ENCODE measurements at places on chromosomes 13 and 19. TPM values are rescaled to one million over a fixed set of nuclear protein-coding genes. Genes with fewer than 3 reads are reported as not detected.
A peak's percentile ranks its signal among the peaks of the same experiment; 100 is the strongest.

GRCh38 chr13:99489028-99489427 is 12.2 kb upstream of the TM9SF2 start:
- no peaks in the 10 kb centered on the region for H3K27me3 ChIP-seq
- H3K27ac ChIP-seq, result no peak overlapping the region
- DNase-seq, result no peak

Gene IGFL1
- not detected for total RNA-seq

Gene HTR2A
- total RNA-seq, result not detected

Gene ICAM1
- 65.8 TPM for total RNA-seq

- H3K36me3 ChIP-seq, result peaks cover 27% of the 10 kb centered on the region
- H3K4me3 ChIP-seq, result peak overlapping the region; percentile 79
- no peaks in the 10 kb centered on the region for H3K27me3 ChIP-seq
- H3K4me1 ChIP-seq, result peaks cover 28% of the 10 kb centered on the region
- H3K27ac ChIP-seq, result peak overlapping the region; percentile 96
- no peak for DNase-seq
Measured at GRCh38 chr19:39436350-39436716, 584 bp upstream of the RPS16 start.

Gene KRTDAP
- not detected for total RNA-seq

- H3K27ac ChIP-seq, result no peak overlapping the region
- no peak overlapping the region for H3K4me3 ChIP-seq
- DNase-seq, result no peak
- peaks cover 14% of the 10 kb centered on the region for H3K4me1 ChIP-seq
- no peaks in the 10 kb centered on the region for H3K36me3 ChIP-seq
Measured at GRCh38 chr19:39506598-39506943, 7.8 kb downstream of the DLL3 start.

Gene ZNF628
- 8.3 TPM for total RNA-seq

Gene RFPL4AL1
- not detected for total RNA-seq

Gene ARMC6
- 61.9 TPM for total RNA-seq

Gene ZNF730
- 0.51 TPM for total RNA-seq

Gene PSG6
- total RNA-seq, result not detected

DNA sequence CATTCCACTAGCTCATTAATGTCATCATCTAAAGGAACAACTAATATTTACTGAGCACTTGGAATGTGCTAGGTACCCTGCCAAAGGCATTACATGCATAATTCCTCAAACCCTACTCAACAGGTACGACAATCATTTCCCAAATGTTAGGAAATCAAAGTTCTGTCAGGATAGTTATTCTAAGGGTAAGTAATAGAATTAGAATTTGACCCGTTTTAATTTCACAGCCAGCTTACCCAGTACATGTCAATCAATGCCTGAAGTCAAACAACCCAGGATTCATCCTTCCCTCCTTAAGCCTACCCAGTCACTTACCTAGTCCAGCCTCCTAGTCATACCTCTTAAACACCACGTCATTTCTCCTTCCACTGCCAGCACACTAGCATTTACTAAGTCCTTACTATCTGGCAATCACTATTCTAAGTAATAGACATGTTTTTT is 2.4 kb downstream of the LNX2 start:
- H3K4me1 ChIP-seq, result peaks cover 23% of the 10 kb centered on the region
- H3K36me3 ChIP-seq, result no peaks in the 10 kb centered on the region
- H3K27me3 ChIP-seq, result no peaks in the 10 kb centered on the region
- no peak for DNase-seq

Gene MBD3L2
- not detected for total RNA-seq

DNA sequence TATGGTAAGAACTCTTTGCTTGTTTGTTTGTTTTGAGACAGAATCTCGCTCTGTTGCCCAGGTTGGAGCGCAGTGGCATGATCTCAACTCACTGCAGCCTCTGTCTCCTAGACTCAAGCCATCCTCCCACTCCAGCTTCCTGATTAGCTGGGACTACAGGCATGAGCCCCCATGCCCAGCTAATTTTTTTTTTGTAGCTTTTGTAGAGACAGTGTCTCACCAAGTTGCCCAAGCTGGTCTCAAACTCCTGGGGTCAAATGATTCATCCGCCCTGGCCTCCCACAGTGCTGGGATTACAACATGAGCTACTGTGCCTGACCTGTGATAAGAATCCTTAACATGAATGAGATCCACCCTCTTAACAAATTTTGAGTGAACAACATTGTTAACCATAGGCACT is 183.9 kb upstream of the TSHZ3 start:
- H3K36me3 ChIP-seq, result no peaks in the 10 kb centered on the region
- no peak overlapping the region for H3K27ac ChIP-seq
- no peak for DNase-seq
- H3K27me3 ChIP-seq, result no peaks in the 10 kb centered on the region

Gene SYNGR4
- total RNA-seq, result not detected

DNA sequence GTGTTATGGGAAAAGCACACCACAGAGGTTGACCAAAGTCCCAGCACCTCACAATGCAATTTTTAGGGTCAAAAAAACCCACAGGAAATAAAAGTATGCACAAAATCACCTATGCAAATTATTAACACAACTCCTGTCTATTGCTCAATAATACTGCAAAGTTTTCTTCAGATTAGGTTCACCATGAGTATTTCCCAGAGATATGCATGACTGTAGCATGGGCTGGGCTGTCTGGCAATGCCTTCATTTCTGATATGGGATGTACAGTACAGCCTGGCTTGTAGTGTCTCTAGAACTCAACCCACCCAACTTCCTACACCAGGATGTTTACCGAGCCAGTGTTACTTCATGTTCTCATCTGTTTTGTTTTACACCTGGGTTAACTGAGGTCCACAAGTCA is 698.7 kb upstream of the ARGLU1 start:
- no peak overlapping the region for H3K4me3 ChIP-seq
- no peak for DNase-seq
- no peak overlapping the region for H3K27ac ChIP-seq
- H3K4me1 ChIP-seq, result no peaks in the 10 kb centered on the region

DNA sequence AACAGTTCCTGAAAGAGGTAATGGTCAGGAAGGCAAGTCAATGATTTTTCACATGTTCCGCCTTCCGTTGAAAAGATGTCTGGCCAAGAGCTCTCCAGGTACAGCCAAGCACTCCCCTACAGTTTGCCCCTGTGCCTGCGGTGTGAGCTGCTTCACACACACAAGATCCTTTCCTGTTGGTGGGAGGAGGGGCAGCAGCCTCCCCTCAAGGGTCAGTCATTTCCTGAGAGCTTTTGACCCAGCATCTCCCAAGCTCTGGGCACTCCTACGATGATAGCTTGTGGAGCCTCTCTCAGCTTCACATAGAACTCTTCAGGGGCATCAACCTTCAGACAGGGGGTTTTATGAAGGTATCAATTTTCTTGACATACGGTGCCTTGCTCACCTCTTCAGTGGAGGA is 86.9 kb downstream of the DOCK9 start:
- no peaks in the 10 kb centered on the region for H3K27me3 ChIP-seq
- H3K4me1 ChIP-seq, result no peaks in the 10 kb centered on the region
- DNase-seq, result no peak
- peaks cover 9% of the 10 kb centered on the region for H3K36me3 ChIP-seq
- H3K27ac ChIP-seq, result no peak overlapping the region
- H3K4me3 ChIP-seq, result no peak overlapping the region

DNA sequence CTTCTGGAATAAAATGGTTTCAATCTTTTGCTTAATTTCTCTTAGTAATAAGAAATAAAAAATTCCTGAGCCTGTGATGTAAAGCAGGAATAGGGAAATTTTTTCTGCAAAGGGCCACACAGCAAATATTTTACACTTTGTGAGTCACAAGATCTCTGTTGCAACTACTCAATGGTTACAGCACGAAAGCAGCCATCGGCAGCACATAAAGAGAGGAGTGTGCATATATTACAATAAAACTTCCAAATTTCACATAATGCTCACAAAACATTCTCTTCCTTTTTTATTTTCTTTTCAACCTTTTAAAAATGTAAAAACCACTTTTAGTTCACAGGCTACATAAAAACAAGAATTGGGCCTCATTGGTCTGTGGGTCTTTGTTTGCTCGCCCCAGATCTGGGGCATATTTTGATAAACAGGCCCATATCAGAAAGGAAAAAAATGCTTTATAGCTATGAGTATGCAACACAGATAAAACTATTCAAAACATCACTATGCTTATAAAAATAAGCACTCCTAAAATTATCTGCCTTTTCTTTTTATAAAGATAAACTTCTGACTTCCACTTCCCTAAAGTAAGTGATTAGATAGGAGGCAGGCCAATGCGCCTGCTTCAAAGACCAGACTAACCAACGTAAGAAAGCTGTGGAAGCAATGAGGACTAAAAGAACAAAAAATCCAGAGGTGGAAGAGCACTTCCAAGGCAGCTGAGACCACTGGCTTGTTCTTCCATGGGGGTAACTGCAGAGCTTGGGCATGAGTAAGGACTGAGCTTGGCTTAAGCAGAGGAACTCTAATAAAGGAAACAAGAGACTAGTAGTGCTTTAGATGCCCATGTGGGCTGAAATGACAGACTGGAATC is 26.5 kb downstream of the MYCBP2 start:
- no peak overlapping the region for H3K4me3 ChIP-seq
- no peak overlapping the region for H3K27ac ChIP-seq
- no peak for DNase-seq

Gene CGB5
- total RNA-seq, result not detected

DNA sequence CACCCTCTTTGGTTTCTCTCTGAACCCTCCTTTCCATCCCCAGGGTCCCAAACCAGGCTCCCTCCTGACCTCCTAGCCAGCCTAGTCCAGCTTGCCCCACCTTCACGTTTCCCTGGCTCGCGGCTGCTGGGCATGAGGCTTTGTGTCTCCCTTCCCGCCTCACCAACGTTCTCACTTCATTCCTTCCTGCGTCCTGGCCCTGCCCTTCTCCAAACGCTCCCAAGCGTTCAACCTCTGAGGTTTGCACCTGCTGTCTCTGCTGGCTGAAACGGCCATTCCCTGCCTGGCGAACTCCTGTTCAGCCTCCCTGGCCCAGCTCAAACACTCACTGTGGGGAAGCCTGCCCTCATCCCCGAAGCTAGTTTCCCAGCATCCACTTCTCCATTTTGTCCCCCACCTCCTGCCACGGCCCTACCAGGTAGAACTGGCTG is 12.4 kb downstream of the EPS8L1 start:
- H3K27me3 ChIP-seq, result peaks cover 21% of the 10 kb centered on the region
- peaks cover 20% of the 10 kb centered on the region for H3K4me1 ChIP-seq
- no peaks in the 10 kb centered on the region for H3K36me3 ChIP-seq
- no peak for DNase-seq

DNA sequence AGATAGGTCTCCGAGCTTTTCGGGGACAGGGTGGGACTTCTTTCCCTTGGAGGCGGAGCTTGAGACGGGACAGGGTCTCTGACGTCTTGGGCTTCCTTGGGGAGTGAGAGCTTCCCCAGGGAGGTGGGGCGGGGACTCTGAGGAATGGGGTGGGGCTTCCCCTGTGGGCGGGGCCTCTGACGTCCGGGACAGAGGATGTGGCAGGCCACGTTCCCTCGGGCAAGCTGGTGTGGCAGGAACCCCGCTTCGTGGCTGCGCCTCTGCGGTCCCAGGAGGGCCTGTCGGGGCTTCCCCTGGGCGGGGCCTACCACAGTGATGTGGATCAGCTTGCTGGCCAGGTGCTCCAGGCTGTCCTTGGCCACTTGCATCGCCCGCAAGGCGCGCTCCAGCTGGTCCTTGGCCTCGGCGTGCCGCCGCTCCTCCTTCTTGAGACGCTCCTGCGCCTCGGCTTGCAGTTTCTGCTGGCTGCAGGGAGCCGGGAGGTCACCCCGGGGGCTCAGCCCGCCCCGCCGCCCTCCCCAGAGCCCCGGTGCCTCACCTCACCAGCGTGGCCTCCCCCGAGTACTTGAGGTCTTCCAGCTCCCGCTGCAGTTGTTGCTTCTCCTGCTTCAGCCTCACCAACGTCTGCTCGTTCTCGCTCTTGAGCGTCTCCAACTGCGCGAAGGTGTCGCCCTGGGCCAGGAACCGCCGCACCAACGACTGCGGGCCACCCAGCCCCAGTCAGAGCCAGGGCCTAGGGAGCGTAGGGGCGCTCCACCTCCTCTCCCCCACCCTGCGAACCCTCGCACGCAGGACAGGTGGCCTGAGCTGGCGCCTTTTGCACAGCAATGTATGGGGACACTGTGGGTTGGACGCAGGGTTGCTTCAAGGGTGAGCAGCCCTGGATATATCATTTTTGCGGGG is 3.3 kb upstream of the RGL3 start:
- H3K4me1 ChIP-seq, result peaks cover 37% of the 10 kb centered on the region
- H3K27ac ChIP-seq, result no peak overlapping the region
- DNase-seq, result peak; percentile 70
- peak overlapping the region; percentile 43 for H3K4me3 ChIP-seq
- peaks cover 36% of the 10 kb centered on the region for H3K27me3 ChIP-seq
- H3K36me3 ChIP-seq, result no peaks in the 10 kb centered on the region

GRCh38 chr19:5289060-5289990 is 51.3 kb downstream of the PTPRS start:
- no peak overlapping the region for H3K27ac ChIP-seq
- no peak overlapping the region for H3K4me3 ChIP-seq
- H3K36me3 ChIP-seq, result no peaks in the 10 kb centered on the region
- peaks cover 12% of the 10 kb centered on the region for H3K4me1 ChIP-seq
- peaks cover 7% of the 10 kb centered on the region for H3K27me3 ChIP-seq

GRCh38 chr19:46060012-46060411 is 19.2 kb upstream of the IGFL4 start:
- no peaks in the 10 kb centered on the region for H3K4me1 ChIP-seq
- no peak for DNase-seq
- peaks cover 13% of the 10 kb centered on the region for H3K27me3 ChIP-seq
- no peak overlapping the region for H3K27ac ChIP-seq
- H3K4me3 ChIP-seq, result no peak overlapping the region
- H3K36me3 ChIP-seq, result no peaks in the 10 kb centered on the region

DNA sequence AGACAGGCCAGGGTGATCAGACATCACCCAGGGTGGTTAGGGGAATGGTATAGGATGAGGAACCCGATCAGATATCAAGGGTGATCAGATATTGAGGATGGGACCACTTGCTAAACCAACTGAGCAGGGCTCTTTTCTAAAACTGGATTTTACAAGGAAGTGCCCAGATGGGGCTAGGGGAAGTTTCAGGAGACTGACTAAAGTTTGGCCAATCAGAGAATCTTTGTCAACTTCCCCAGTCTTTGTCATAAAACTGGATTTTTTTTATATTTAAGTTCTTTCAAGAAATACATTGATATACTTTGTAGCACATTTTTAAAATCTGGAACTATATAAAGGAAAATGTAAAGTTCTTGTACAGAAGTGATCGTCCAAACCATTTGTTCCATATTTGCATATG is 30.5 kb upstream of the DLEU7 start:
- H3K4me1 ChIP-seq, result no peaks in the 10 kb centered on the region
- no peak overlapping the region for H3K27ac ChIP-seq
- H3K36me3 ChIP-seq, result no peaks in the 10 kb centered on the region
- H3K4me3 ChIP-seq, result no peak overlapping the region
- H3K27me3 ChIP-seq, result no peaks in the 10 kb centered on the region

Gene ZNF724
- total RNA-seq, result 11.3 TPM

Gene ELANE
- not detected for total RNA-seq

DNA sequence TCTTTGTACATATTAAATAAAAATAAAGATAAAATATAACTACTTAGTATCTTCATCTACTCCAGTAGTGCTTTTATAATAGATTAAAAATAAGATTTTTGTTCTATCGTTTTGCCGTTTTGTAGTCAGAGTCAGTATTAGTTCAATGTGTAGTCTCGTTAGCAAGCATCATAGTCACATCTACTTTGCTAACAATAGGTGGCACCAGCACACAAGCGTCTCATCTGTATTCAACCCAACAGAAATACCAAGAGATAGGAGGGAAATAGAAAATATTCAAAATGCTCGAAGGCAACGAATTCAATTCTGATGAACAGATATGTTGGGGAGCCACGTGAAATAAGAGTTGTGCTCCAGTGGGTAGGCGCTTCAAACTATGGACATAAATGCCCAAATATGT is 21.4 kb upstream of the MICU2 start:
- H3K4me1 ChIP-seq, result no peaks in the 10 kb centered on the region
- H3K36me3 ChIP-seq, result no peaks in the 10 kb centered on the region
- H3K4me3 ChIP-seq, result no peak overlapping the region
- peaks cover 3% of the 10 kb centered on the region for H3K27me3 ChIP-seq

Gene MAMSTR
- 0.69 TPM for total RNA-seq
